ENCODE measurements at places on chromosomes 5 and 9. TPM values are rescaled to one million over a fixed set of nuclear protein-coding genes. Genes with fewer than 3 reads are reported as not detected.
A peak's percentile ranks its signal among the peaks of the same experiment; 100 is the strongest.

DNA sequence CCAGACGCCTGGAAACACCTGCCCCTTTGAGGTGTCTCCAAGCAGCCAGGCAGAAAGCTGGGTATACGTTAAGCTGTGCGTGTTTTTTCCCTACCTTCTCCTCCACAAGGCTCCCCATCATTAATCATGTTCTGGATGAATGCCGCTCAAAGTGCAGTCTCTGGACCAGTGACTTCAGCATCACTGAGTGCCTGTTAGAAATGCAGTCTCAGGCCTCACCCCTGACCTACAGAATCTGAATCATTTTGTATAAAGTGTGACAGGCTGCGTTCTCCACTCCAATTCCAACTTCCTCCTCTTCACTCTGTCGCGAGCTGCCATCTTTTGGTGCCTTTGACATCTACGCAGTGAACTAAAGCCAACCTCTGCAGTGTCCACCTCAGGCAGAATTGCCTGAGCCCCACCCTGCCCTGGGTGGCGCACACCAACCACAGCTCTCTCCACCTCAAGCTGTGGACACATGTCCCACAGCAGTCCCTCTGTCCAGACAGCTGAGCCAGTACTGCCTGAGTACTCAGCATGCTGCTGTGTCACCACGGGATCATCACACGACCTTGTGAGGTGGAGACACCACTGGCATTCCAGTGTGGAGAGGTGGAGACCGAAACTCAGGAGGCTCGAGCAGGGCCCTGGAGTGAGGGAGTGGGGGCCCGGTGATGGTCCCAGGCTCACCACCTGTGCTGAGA is 14.2 kb downstream of the PTPN3 start:
- H3K27ac ChIP-seq = no peak overlapping the region
- H3K27me3 ChIP-seq = no peaks in the 10 kb centered on the region
- H3K36me3 ChIP-seq = no peaks in the 10 kb centered on the region
- no peak overlapping the region for H3K4me3 ChIP-seq

- no peak overlapping the region for H3K4me3 ChIP-seq
- H3K4me1 ChIP-seq = no peaks in the 10 kb centered on the region
- no peaks in the 10 kb centered on the region for H3K36me3 ChIP-seq
These were observed 70.8 kb upstream of the RPS23 start for GRCh38 chr5:82348784-82349425.

DNA sequence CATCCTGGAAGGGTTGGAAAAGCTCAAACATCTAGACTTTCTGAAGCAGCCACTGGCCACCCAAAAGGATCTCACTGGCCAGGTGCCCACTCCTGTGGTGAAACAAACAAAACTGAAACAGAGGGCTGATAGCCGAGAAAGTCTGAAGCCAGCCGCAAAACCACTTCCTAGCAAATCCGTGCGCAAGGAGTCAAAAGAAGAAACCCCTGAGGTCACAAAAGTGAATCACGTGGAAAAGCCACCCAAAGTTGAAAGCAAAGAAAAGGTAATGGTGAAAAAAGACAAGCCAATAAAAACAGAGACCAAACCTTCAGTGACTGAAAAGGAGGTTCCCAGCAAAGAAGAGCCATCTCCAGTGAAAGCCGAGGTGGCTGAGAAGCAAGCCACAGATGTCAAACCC is 87.6 kb downstream of the MAP1B start:
- no peak overlapping the region for H3K27ac ChIP-seq
- H3K27me3 ChIP-seq = peaks cover 12% of the 10 kb centered on the region
- no peaks in the 10 kb centered on the region for H3K36me3 ChIP-seq
- no peaks in the 10 kb centered on the region for H3K4me1 ChIP-seq
- H3K4me3 ChIP-seq = no peak overlapping the region

- H3K4me1 ChIP-seq = no peaks in the 10 kb centered on the region
- H3K4me3 ChIP-seq = no peak overlapping the region
- H3K36me3 ChIP-seq = no peaks in the 10 kb centered on the region
These were observed 153.2 kb downstream of the MELK start for GRCh38 chr9:36725777-36726356.

Gene LCN15
- not detected for total RNA-seq

GRCh38 chr5:180291234-180291940 is 496 bp downstream of the MAPK9 start:
- peak overlapping the region; percentile 32 for H3K4me3 ChIP-seq
- peak; percentile 36 for DNase-seq
- peaks cover 4% of the 10 kb centered on the region for H3K36me3 ChIP-seq
- H3K27me3 ChIP-seq = no peaks in the 10 kb centered on the region

Gene OTP
- total RNA-seq = not detected

DNA sequence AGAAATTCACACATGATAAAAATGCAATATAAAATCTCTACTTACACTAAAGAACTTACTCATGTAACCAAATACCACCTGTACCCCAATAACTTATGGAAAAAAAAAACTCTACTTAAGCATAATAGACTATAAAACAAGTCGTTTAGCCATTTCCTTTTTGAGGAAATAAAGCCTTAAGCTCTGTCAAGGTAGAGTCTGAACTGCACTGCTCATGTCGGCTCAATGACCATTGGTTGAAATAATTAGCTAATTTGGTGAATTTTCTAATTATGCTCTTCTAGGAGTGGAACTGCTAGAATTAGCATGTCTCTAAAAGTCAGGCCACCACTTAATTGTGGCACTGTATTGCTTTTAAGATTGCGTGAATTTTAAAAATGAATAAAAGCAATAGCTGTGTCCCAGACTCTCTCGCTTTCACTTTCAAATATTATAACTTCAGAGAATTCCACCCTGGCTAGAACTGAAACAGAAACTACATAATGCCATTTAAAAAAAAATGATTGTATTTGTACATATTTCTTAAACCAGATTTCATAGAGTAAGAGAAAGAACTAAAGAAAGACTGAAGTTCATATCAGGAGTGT is 113.0 kb upstream of the PCA3 start:
- no peaks in the 10 kb centered on the region for H3K27me3 ChIP-seq
- no peaks in the 10 kb centered on the region for H3K36me3 ChIP-seq
- peak overlapping the region; percentile 68 for H3K4me3 ChIP-seq
- H3K4me1 ChIP-seq = peaks cover 5% of the 10 kb centered on the region
- peak; percentile 61 for DNase-seq

DNA sequence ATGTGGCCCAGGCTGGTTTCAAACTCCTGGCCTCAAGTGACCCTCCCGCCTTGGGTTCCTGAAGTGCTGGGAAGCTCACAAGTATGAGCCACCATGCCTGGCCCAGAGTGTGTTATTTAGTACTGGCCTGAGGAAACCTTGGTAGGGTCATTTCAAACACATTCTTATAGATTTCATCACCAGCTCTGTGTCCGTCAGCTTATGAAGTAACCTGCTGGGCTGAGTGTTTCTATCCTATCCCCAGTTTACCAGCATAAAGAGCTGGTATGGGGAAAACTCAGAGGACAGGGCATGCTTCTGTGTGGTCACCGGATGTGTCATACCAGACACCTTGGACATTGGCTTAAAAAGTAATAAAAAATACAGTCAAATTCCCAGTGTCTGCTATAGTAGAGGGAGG is 45.3 kb downstream of the PTPN3 start:
- no peak overlapping the region for H3K27ac ChIP-seq
- no peaks in the 10 kb centered on the region for H3K36me3 ChIP-seq
- no peak overlapping the region for H3K4me3 ChIP-seq

DNA sequence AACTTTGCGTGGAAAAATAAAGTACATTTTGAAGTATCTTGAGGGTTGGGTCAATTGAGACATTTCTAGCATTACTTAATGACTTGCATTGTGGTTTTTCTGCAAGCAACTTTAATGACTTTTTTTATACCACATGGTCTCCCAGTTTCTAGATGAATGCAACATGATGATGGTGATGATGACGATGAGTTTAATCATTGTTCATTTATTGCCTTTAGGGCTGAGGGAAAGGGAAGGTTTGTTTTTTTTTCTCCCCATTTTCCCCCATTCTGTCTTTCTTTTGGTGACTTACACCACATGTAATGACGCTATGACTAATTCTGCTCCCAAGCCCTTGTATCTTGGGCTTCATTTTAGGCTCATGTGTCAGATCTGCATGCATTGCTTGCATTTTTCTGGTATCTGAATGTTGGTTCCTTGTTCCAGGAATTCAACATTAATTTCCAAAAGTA is 57.7 kb upstream of the NXNL2 start:
- no peak for DNase-seq
- no peaks in the 10 kb centered on the region for H3K4me1 ChIP-seq
- H3K27me3 ChIP-seq = no peaks in the 10 kb centered on the region
- H3K27ac ChIP-seq = no peak overlapping the region
- H3K36me3 ChIP-seq = peaks cover 10% of the 10 kb centered on the region

DNA sequence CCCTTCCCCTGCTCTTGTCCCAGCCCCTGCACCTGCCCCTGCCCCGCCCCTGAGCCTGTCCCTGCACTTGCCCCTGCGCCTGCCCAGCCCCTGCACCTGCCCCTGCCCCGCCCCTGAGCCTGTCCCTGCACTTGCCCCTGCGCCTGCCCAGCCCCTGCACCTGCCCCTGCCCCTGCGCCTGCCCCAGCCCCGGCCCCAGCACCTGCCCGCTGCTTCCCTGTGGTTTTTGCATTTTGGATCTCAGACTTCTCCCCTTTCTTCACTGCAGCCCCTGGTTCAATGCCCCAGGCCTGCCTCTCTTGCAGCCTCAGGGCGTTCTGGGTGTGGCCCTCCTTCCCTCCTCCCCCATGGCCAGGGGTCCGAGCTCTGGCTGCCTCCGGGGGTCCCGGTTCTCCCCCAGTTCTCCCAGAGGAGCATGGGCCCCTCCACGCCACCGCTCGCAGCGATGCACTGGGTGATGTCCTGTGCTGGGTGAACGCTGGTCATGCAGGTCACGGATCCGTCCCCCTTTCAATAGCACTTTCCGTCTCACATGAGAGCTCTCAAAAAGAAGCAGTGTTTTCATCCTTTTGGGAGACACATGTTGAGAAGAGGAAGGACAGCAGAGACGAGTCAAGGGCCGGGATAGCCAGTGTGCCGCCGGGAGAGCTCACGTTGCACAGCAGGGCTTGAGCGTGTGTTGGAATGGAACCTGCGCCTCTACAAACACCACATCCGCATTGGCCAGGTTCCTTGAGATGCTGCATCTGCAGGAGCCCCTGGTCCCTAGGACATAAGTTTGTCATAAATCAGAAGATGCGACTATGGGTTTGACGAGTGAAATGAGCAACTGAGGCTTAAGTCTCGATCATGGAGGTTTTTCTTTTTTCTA is 44.0 kb upstream of the IRX4 start:
- no peak overlapping the region for H3K27ac ChIP-seq
- no peaks in the 10 kb centered on the region for H3K4me1 ChIP-seq
- no peaks in the 10 kb centered on the region for H3K36me3 ChIP-seq
- DNase-seq = no peak
- H3K4me3 ChIP-seq = no peak overlapping the region

DNA sequence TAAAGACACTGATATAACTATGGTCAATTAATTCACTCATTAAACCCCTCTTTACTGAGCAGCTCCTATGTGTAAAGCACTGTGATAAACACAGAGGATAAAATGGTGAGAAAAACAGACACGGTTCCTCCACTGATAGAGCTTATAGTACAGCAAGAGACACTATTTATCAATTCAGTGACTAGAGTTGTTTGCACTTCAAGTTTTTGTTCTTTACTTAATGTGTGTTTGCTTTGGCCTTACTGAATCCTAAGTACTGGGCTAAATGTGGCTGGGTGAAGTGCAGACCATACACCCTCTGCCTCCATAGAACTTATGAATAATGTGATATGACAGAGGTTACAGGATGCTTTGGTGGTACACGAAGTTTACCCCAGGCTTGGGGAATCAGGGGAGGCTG is 80.1 kb upstream of the ITGA1 start:
- H3K27ac ChIP-seq = no peak overlapping the region
- H3K4me1 ChIP-seq = no peaks in the 10 kb centered on the region
- no peak for DNase-seq
- no peaks in the 10 kb centered on the region for H3K36me3 ChIP-seq

- H3K36me3 ChIP-seq = no peaks in the 10 kb centered on the region
- no peaks in the 10 kb centered on the region for H3K27me3 ChIP-seq
- no peak for DNase-seq
- H3K27ac ChIP-seq = no peak overlapping the region
- no peak overlapping the region for H3K4me3 ChIP-seq
These were observed 419.9 kb upstream of the GRAMD2B start for GRCh38 chr5:126003309-126003708.

DNA sequence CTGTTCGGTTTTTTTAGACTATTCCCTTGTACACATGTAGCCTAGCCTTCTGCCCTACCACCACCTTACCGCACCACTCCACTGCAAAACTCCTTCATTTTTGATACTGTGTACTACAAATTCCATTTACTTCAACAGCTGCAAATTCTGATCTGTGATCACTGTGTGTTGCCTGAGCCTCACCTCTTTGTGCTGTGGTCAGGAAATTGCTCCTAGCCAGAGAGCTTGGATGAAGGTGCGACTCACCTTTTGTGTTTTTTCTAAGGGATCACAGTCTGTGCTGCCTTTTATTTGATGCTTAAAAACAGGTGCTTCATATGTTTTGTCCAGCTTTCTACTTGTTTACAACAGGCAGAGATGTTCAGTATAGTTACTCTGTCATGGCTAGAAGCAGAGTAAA is 31.5 kb downstream of the CSNK1G3 start:
- H3K36me3 ChIP-seq = peaks cover 2% of the 10 kb centered on the region
- H3K27me3 ChIP-seq = no peaks in the 10 kb centered on the region
- H3K27ac ChIP-seq = no peak overlapping the region
- H3K4me1 ChIP-seq = no peaks in the 10 kb centered on the region

GRCh38 chr9:94728719-94729118 is 2.2 kb downstream of the AOPEP start:
- H3K27ac ChIP-seq = no peak overlapping the region
- peaks cover 12% of the 10 kb centered on the region for H3K4me1 ChIP-seq
- no peaks in the 10 kb centered on the region for H3K27me3 ChIP-seq
- no peak for DNase-seq
- H3K4me3 ChIP-seq = no peak overlapping the region
- H3K36me3 ChIP-seq = no peaks in the 10 kb centered on the region

DNA sequence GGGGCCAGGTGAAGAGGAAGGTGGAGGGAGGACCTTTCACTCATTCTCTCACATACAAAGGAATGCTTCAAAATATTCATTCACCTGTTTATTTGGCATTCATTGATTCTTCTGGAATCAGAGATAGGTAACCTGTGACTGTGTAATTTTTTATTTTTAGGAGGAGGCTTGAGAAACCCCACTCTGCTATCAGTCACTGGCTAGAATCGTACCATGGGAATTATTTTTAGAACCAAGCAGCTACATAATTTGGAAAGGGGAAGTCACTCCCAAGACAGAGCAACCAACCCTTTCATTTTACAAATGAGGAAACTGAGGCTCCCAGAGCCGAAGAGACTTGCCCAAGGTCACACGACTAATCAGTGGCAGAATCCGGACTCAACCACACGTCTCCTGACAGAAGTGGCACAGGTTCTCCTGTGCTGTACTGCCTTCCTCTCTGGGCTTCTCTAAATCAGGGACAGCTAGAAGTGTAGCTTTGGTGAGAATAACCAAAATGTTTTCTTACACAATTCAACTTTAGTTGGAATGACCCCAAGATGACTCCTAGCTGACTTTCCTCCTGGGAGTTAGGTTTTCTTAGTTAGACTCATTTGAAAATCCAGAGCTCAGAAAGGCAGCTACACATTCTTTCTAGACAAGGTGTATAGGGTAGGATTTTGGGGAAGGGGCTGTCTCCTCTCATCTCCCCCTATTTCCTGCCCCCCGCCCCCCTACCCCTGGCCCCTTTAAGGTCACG is 264.3 kb upstream of the PANK3 start:
- no peak for DNase-seq
- no peaks in the 10 kb centered on the region for H3K36me3 ChIP-seq
- H3K4me3 ChIP-seq = no peak overlapping the region
- H3K27ac ChIP-seq = no peak overlapping the region

Data from CD4-positive, CD25-positive, alpha-beta regulatory T cell (primary cell).